Umbilical cord (tissue), 2 donors: ENCODE measurements at places on chromosomes 7 and 10.

- DNase-seq, result peak; percentile 19
Measured at GRCh38 chr7:144761493-144761892, 74.4 kb downstream of the TPK1 start.

- no peak for DNase-seq
Measured at GRCh38 chr7:70585071-70585470, 546.9 kb upstream of the GALNT17 start.

- DNase-seq, result no peak
Measured at GRCh38 chr7:105689067-105689819, 108.0 kb upstream of the EFCAB10 start.

- DNase-seq, result no peak
Measured at GRCh38 chr10:96288151-96288621, 16.0 kb upstream of the DNTT start.

DNA sequence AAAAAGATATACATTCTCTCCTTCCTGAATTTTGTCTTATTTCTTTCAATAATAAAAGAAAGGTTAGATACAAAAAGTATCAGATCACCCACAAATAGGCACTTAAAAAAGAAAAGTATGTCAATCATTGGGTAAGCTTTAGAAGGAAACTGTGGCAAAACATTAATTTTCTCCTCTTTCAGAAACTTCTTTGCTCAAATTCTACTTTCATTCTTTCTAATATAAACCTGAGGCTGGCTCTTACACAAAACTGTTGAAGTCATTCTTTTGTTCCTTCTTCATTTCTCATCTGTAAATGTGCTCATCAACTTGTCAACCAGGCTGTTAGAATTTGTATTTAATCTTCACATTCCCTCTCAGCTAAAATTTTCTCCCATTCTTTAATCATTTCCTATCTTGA is 124.6 kb downstream of the LRRN3 start:
- DNase-seq, result no peak

DNA sequence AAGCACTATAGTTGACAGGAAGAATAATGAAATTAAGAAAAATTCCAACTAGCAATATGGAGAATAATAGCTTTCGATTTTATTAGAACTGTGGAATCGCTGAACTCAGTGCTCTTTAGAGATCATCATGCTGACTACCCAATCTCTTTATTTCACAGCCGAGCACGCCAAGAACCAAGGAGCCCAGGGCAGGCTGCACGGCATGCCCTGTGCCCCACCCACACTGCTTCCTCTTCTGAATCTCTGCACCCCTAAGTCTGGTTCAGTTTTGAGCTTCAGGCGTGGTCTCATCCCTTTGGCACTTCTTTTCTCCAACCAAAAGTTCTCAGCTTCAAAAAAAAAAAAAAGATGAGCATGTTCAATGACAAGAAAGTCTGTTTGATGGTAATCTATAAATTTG is 92.4 kb upstream of the ZNF800 start:
- no peak for DNase-seq
